T follicular helper cell (primary cell): ENCODE measurements at places on chromosomes 7 and 10.

DNA sequence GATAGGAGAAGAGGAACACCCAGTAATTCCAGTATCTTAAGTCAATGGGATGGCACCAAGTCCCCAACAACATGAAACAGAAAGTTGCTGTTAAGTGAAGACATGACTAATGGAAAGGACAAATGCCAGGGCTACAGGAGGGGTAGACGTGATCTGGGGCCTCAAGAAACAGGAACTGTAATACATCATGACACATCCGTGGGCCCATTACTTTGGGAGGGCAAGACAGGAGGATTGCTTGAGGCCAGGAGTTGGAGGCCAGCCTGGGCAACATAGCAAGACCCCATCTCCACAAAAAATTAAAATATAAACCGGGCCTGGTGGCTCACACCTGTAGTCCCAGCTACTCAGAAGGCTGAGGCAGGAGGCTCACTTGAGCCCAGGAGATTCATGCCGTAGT lies 408.6 kb upstream of the PRKCQ start:
- no peak for DNase-seq

DNA sequence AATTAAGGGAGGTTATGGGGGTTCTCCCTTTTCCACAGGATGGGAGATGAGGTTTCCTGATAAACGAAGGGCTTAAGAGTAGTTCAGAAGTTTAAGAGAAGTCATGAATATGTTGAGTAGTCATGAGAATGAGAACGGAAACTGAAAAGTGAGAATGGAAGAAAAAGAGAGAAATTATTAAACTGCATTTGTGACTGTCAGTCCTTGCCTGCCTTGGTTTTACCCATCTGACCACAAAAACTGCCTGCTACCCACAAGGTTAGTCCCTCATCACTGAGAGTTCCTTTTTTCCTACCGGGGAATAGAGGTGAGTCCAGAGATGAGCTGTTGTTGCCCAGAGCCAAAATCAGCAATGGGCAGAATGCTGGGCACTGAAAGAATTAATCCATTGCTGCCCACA lies 174.1 kb upstream of the BET1 start:
- no peak for DNase-seq

GRCh38 chr10:33025039-33025438 lies 67.0 kb upstream of the ITGB1 start:
- no peak for DNase-seq

DNA sequence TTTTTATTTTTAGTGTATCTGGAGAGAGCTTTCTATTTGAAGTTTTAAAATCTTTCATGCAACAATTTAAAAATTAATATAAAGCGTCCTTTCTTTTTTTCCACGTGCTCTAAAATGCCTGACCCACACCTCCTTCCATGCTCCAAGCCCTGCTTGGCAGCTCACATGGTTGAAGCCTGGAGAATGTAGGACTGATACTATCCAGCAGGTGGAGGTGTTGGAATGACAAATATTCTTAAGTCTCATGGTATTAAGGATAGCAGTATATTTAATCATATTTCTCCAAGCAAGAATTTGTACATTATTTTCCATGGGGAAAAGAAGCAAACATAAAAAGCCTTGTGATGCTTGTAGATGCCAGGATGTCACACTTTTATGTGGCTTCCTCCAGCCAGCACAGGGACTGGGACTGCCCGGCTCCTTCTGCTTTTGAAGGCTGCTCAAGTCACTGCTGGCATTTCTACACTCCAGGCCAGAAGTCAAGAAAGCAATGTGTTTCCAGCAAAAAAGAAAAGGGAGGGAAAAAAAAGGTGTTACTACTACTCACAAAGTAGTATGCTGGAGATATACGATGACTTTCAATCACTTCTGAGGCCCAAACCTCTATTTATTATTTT lies 49.7 kb downstream of the BZW2 start:
- no peak for DNase-seq

- DNase-seq = no peak
Measured at GRCh38 chr10:71713135-71714030, 6.2 kb downstream of the C10orf105 start.

DNA sequence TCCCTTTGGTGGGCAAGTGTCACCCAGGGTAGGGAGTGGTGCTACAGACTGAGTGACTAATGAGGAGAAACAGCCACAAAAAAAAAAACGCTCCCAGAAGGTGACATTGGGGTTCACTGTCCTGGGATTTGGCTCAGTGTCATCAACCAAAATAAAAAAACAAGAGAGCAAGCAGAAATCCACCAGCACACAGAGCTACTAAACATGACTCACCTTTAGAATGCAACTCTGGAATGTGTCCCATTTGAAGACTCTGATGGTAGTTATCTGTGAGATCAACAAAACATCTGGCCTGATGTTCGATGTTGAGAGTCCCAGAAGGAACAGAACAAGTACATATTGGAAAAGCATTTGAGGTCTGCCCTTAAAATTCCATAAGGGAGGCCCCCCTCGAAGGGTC lies 200.3 kb upstream of the LYZL2 start:
- DNase-seq = no peak

DNA sequence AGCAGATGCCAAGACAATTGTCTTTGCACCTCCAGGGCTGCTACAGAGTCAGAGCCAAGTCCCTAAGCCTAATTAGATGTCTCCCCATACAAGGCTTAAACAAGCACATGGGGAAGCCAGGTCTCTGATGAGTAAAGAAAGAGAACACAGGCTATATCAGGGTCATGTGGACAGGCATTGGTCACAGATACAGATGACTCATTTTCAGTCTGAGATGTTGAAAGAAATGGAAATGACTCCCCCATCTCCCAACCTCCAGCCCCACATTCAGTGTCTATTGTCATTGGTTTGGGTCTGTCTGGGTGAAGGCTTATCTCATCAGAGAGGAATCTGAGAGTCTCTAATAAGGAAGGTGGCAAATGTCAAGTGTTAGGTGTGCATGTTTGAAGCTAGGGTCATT lies 290.1 kb upstream of the KIAA1217 start:
- DNase-seq = no peak

DNA sequence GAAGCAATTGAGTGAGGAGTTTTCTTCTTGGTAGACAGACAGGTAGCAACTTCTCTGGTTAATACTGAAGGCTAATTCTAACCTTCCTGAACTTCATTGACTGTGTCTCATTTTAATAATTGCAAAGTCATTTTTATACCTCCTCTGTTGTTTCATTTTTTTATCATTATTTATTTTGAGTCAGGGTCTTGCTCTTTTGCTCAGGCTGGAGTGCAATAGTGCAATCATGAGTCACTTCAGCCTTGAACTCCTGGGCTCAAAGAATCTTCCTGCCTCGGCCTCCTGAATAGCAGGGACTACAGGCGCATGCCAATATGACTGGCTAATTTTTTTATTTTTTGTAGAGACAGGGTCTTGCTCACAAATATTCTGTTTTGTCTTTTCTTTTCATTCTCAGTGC lies 45.4 kb downstream of the APBB1IP start:
- no peak for DNase-seq

GRCh38 chr7:92809397-92809759 lies 27.0 kb downstream of the CDK6 start:
- DNase-seq = no peak

DNA sequence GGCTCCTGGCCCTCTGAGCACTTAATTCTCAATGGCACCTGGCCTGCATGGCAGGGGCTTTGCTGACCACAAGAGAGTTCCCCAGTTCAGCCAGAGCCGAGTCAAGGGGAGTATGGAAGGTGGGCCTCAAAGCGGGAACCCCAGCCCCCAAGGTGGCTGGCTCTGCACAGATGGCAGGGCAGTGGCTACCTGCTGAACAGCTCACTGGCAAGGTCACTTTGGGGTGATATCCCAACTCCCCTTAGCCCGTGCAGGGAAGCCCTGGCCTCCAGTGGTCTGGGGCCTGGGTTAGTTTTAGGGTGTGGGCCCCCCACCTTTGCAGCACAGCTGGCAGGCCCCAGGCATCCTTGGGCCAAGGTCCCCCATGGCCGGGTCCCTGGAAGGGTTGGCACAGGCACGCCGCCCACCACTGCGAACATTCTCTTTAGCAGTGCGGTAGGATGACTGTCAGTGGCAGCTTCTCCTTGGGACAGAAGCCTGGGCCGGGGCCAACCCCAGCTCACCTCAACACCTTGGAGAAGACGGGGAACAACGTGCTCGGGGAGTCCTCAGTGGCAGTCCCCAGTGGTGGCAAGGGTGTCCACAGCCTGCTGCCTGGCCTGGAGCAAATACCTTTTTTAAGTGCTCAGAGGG lies 36.8 kb downstream of the PPIF start:
- no peak for DNase-seq

DNA sequence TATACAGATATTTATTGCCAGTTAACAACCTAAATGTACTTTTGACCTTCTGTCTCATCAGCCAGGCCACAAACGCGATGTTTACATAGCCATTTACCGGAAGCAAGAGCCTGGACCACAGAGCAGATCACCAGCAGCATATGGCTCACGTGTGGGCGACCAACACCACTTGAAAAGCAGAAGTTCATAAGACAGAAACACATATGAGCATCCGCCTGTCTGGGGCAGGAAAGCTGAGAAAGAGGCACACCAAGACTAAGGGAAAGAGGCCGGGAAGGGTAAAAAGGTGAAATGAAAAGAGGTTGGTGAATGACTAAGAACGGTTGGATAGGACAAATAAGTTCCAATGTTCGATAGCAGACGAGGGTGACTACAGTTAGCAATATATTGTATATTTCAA lies 1.3 kb downstream of the ABCB1 start:
- no peak for DNase-seq

GRCh38 chr7:33964417-33965182 lies 59.3 kb downstream of the BMPER start:
- no peak for DNase-seq

GRCh38 chr10:120455606-120456005 lies 1.4 kb upstream of the PLPP4 start:
- DNase-seq = no peak

- no peak for DNase-seq
Measured at GRCh38 chr7:15131661-15132060, 229.1 kb upstream of the DGKB start.

GRCh38 chr10:11145495-11145855 lies 127.8 kb downstream of the CELF2 start:
- DNase-seq = peak; percentile 61

DNA sequence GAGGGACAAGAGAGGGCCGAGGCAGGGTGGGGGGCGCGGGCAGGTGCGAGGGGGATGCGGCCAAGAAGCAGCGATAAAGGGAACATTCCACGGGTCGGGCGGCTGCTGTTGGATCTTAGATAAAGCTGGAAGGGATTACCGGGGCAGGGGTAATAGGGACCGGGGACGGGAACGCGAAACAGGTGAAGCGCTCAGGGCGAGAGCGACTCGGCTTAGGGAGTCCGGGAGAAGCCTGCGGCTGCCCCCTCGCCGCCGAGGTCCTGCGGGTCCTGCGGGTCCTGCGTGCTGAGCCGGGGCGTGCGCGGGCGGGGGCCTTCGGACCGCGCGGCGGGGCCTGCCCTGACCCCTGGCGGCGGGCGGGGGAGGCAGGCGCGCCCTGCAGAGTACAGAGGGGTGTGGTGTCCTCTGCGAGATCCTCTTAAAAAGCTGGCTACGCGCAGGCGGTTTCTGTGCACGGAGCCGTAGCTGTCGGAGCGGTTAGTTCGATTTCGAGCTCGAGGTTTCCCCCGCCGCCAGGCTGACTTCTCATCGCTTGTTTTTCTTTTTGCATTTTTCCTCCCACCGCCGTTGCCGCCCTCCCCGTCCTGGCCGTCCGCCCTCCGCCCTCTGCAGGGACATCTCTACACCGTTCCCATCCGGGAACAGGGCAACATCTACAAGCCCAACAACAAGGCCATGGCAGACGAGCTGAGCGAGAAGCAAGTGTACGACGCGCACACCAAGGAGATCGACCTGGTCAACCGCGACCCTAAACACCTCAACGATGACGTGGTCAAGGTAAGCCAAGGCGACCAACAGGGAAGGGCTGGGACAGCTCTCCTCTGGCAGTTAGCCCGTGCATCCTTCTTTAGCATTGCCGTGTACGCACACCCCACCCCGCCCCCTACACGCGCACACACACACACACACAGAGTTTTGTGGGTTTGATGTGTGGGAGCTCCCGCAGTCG lies 1.4 kb downstream of the CAV1 start:
- peak; percentile 23 for DNase-seq

DNA sequence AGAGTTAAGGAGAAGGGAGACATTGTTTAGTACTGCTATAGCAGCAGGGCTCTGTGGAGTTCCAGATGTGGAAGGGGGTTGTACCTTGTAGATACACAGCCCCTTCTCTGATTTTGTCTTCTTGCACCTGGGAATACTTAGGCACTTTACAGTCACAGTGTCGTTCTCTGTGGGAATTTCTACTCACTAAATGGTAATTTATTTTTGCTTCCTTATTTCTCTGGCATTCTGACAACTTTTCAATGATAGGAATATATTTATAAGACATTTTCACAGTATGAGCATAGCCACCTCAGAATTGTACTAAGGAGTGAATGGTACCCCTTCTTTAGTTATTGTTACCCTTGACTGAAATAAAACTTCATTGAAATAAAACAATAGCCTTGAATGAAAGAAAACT lies 132.8 kb downstream of the SUGCT start:
- no peak for DNase-seq

GRCh38 chr7:69833964-69834363 lies 235.7 kb downstream of the AUTS2 start:
- DNase-seq = no peak

- no peak for DNase-seq
Measured at GRCh38 chr7:40447345-40447744, 312.5 kb downstream of the SUGCT start.
